Substantia nigra (tissue), 51 donors: ENCODE measurements at places on chromosomes 7 and 10.

DNA sequence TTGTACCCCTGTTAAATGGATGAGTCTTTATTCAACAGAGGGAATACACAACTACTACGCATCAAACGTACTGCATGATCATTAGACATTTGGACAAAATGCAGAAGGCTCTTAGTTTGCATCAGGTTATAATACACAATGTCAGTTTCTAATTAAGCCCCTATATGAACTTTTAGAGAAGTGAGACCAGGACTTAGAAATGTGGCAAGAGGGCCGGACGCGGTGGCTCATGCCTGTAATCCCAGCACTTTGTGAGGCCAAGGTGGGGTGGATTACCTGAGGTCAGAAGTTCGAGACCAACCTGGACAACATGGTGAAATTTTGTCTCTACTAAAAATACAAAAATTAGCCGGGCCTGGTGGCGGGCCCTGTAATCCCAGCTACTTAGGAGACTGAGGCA is 76.3 kb upstream of the MGMT start:
- DNase-seq = no peak

DNA sequence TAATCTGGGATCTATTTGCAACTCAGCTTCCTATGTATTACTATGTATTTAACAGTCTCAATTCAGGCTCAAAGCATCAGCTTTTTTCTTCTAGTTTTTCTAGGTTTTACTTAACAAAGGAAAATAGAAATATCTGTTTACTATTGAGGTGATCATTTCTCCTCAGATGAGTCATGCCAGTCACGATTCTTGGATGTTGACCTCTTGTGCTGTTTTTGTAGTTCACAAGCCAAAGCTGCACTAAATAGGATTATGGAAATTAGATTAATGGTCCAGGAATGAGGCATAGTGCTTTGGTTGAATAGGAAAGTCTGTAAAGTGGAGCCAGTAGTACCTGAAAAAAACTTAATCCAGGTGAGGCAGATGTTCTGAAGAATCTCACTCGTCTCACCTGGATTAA is 198.3 kb upstream of the KAT6B start:
- no peak for DNase-seq

DNA sequence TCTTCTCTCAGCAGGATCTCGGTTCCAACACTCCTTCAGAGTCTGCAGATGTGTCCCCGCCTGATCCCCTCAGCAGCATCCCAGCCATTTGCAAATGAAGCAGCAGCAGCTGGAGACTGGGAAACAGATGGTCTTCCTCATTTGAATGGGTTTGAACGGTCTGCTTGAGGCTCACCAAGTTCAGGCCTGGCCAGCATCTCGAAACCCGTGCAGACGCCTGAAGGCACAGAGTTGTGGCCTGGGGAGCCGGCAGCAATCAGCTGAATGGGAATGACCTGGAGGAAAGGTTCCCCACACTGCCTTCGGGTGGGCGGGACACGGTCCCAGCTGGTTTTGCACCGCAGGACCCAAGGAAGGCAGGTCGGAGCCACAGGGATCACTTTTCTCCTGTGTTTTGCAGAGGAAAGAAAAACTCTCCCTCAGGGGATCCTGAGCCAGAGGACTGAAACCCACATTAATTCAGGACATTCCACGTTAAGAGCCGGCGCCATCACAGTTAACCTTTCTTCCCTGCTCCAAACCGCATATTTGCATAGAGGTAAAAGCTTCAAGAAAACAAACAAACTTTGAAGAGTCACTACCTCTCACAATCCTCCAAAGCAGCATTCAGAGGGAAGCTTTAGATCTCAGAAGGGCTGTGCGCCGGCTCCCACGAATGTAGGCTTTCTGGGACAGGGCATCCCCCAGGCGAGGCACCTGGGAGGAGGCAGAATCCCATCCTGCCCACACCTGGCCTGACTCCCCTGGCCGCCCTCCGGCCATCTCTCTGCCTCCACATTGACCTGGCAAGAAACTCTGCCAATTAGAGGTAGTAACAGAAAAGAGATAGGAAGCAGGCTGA is 17.7 kb downstream of the FGFR2 start:
- no peak for DNase-seq

DNA sequence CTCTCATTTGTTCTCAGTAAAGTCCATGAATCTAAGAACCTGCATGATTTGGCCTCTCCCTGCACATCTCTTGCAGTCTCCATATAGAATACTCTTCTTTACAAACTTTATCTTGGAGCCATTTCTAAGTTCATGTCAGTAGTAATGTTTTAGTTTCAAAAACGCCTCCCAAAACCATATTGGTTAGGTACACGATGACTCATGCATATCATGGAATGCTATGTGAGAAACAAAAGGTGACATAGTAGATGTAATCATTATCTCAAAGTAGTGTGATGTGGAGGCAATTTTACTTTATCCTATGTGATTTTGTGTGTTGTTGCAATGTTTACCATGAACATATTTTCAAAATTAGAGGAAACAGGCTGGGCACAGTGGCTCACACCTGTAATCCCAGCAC is 520.7 kb downstream of the KCNMA1 start:
- DNase-seq = no peak

DNA sequence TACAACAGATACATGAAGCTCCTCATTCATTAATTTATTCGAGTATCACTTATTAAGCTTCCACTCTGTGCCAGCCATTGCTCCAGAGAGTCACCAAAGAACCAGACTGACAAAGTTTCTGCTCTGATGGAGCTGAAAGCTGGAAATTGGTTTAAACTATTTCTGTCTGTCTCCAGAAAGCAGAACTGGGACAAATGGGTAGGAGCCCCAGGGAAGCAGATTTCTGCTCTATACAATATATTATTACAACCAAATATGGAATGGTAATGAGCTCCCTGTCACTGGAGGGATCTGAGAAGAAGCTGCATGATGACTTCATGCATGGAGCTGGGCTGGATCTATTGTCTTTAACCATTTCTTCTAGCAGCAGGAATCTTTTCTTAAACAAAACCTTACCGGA is 165.4 kb upstream of the ADO start:
- DNase-seq = no peak

GRCh38 chr10:75099952-75100763 is 11.3 kb upstream of the SAMD8 start:
- peak; percentile 19 for DNase-seq

- DNase-seq = no peak
Measured at GRCh38 chr7:115838829-115839228, 191.7 kb downstream of the TFEC start.

DNA sequence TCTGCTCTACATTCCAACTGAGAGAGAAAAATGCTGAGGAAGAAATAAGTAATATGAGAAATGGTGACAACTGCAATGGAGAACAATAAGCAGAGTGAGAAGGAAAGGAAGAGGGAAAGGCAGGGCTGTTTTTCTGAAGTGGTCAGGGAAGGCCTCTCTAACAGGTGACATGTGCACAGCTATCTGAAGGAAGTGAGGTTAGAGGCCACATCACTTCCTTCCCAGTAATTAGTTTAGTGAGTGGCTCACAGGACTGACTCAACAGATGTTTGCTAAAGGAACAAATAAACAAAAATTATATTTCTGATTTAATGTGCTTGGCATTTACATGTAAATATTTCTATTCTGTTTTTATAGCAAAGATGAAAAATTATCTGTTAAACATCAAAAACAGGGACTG is 77.9 kb downstream of the ARHGAP21 start:
- no peak for DNase-seq
